ENCODE measurements at places on chromosomes 3 and 15.

- no peaks in the 10 kb centered on the region for H3K4me1 ChIP-seq
- no peak overlapping the region for H3K27ac ChIP-seq
- no peak overlapping the region for H3K4me3 ChIP-seq
- DNase-seq, result no peak
- no peaks in the 10 kb centered on the region for H3K27me3 ChIP-seq
These were observed 11.6 kb upstream of the SLC6A20 start for GRCh38 chr3:45807681-45808540.

DNA sequence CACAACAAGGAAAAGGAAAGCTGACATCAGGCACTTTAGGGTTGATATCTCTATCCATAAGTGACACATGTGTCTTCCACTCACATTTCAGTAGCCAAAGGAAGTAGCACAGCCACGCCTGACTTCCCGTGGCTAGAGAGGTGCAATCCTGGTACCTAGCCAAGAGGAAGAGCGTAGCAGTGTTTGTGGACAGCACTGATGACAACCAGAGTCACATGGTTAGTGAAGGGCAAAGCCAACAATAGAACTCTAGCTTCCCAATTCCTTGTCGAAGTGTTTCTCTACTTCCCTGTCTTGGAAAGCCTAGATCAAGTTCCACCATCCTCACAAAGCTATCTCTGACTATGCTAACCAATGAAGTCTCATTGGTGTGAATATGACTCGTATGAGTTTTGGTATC is 189.2 kb downstream of the RSL24D1 start:
- no peak overlapping the region for H3K27ac ChIP-seq
- no peaks in the 10 kb centered on the region for H3K36me3 ChIP-seq
- no peak overlapping the region for H3K4me3 ChIP-seq

GRCh38 chr3:110858549-110858948 is 213.1 kb upstream of the NECTIN3 start:
- H3K4me1 ChIP-seq, result no peaks in the 10 kb centered on the region
- no peak overlapping the region for H3K27ac ChIP-seq
- no peak for DNase-seq
- H3K4me3 ChIP-seq, result no peak overlapping the region
- no peaks in the 10 kb centered on the region for H3K27me3 ChIP-seq

DNA sequence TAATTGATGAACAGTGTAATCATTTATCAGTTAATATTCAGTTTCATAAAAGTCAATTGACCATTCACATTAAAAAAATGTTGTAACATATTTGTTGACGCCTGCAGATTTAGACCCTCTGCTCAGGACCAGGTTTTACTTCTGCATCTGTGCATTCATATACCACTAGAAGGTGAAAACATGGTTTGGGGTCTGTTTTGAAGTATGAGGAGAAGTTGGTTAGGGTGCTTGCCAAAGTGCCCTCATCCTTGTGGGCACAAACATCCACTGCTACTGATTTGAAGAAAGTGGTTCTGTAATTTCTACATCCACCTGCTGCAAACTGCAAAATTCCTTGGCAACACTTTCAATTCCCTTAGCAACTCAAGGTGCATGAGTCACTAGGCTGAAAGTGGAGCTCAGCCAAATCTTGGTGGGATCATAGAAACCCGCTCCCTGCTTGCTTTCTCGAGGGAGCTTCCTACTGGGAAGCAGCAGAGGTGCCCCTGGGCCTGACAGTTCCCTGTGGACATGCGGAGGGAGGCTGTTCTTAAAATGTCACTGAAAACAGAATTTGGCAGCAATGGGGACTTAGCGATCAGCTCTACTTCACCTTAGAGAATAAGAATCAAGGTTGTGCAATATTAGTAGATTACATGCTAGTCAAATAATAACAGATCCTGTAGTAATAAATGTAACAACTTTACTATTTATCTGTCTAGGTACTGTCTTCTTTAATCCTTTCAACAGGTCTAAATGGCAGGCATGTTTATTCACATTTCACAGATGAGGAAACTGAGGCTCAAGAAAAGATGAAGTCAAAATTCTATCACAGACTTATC is 301.0 kb upstream of the TBL1XR1 start:
- no peaks in the 10 kb centered on the region for H3K4me1 ChIP-seq
- H3K4me3 ChIP-seq, result no peak overlapping the region
- H3K27ac ChIP-seq, result no peak overlapping the region
- no peak for DNase-seq

- H3K27me3 ChIP-seq, result no peaks in the 10 kb centered on the region
- DNase-seq, result no peak
- peaks cover 7% of the 10 kb centered on the region for H3K4me1 ChIP-seq
- no peaks in the 10 kb centered on the region for H3K36me3 ChIP-seq
These were observed 2.7 kb upstream of the WNT5A start for GRCh38 chr3:55489798-55490132.

DNA sequence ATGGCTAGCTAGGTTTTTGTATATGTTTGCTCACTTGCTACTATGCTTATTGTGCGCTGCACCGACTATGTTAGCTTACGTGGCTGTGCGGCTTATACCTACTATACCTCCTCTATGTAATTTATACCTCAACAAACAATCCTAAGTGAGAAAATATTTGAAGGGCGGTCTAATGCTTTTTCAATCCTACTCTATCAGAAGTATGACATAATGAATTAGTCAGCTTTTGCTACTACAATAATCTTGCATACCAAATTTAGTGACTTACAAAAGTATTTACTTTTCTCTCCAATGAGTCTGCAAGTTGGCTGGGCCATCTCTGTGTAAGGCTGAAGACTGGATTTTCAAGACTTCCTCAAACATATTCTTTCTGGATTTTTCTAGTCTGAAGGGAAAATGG is 391.2 kb upstream of the NECTIN3 start:
- no peaks in the 10 kb centered on the region for H3K4me1 ChIP-seq
- no peak overlapping the region for H3K4me3 ChIP-seq
- H3K27me3 ChIP-seq, result no peaks in the 10 kb centered on the region
- DNase-seq, result no peak

DNA sequence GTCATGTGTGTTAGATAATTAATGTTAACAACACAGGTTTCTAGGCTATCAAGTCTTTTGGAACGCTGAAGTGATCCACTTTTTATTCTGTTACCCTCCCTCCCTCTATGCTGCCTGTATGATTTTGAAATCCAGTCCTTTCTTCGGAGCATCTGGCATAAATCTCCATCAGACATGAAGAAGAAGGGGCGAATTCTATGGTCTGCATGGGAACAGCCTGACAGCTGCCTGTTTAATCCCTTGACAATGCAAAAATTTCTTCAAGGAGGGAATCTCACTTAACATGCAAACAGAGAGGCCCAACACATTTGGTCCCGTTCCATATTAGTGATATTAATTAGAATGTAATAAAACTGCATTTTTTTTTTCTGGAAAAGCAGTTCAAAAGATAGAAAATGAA is 145.2 kb downstream of the VGLL3 start:
- H3K27me3 ChIP-seq, result no peaks in the 10 kb centered on the region
- H3K4me1 ChIP-seq, result no peaks in the 10 kb centered on the region
- no peak overlapping the region for H3K27ac ChIP-seq
- H3K4me3 ChIP-seq, result no peak overlapping the region
- H3K36me3 ChIP-seq, result no peaks in the 10 kb centered on the region

DNA sequence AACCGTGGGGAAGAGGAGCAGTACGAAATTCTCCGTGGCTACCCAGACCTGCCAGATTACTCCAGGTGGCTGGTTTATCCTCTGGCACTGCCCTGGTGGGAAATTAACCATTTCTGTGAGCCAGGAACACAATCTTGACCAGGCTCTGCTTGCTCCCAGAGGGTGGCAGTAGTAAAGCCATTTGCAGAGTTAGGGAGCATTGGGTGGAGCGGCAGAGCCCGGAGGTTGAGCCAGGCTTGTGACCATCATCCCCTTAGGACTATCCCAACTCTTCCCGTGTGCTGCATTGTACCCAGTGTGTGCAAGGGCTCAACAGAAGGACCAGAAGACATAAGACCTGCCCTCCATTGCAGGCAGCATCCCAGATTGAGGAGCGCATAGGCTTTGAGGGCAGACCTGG is 5.3 kb downstream of the KNG1 start:
- no peak overlapping the region for H3K27ac ChIP-seq
- H3K36me3 ChIP-seq, result no peaks in the 10 kb centered on the region
- no peaks in the 10 kb centered on the region for H3K27me3 ChIP-seq
- no peaks in the 10 kb centered on the region for H3K4me1 ChIP-seq
- no peak for DNase-seq
- no peak overlapping the region for H3K4me3 ChIP-seq

DNA sequence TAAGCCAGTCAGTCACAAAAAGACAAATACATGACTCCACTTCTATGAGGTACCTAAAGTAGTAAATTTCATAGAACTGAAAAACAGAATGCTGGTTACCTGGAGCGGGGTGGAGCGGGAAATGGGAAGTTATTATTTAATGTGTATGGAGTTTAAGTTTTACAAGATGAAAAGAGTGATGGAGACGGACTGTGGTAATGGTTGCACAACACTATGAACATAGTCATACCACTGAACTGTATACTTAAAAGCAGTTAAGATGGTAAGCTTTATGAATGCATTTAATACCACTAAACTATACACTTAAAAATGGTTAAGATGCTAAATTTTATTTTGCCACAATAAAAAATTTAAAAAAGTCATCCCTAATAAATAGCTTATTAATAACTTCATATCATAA is 23.2 kb downstream of the SFMBT1 start:
- H3K36me3 ChIP-seq, result no peaks in the 10 kb centered on the region
- no peaks in the 10 kb centered on the region for H3K4me1 ChIP-seq
- no peak for DNase-seq
- H3K27me3 ChIP-seq, result no peaks in the 10 kb centered on the region
- no peak overlapping the region for H3K27ac ChIP-seq

- H3K27ac ChIP-seq, result no peak overlapping the region
- DNase-seq, result no peak
- no peaks in the 10 kb centered on the region for H3K27me3 ChIP-seq
- H3K36me3 ChIP-seq, result no peaks in the 10 kb centered on the region
- no peak overlapping the region for H3K4me3 ChIP-seq
These were observed 204.0 kb downstream of the OSBPL10 start for GRCh38 chr3:31777092-31777491.

DNA sequence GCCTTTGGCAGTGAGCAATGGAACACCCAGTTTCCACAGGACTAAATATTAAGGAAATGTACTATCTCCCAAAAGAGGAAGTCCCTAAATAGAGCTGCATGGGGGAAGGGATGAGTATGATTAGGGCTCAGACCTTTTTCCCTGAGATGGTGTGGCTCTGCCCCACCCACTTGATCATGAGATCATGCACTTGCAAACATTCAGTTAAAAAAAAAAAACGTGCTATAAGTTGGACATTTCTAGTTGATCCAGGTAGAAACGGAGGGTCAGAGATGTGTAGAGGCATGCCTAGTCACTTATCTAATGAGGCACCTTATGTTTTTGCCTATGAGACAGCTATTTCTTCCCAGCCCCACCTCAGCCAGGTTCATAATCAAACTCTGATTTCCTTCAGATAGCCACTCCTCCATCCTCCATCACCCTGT is 24.5 kb upstream of the SSR3 start:
- H3K4me1 ChIP-seq, result no peaks in the 10 kb centered on the region
- no peak for DNase-seq
- H3K27ac ChIP-seq, result no peak overlapping the region
- no peak overlapping the region for H3K4me3 ChIP-seq
- no peaks in the 10 kb centered on the region for H3K36me3 ChIP-seq
- H3K27me3 ChIP-seq, result no peaks in the 10 kb centered on the region

- H3K36me3 ChIP-seq, result no peaks in the 10 kb centered on the region
- H3K4me3 ChIP-seq, result no peak overlapping the region
- peaks cover 4% of the 10 kb centered on the region for H3K4me1 ChIP-seq
- no peaks in the 10 kb centered on the region for H3K27me3 ChIP-seq
- no peak for DNase-seq
- peak overlapping the region; percentile 62 for H3K27ac ChIP-seq
These were observed 26.5 kb downstream of the PPP2R3A start for GRCh38 chr3:135992072-135992471.

- H3K36me3 ChIP-seq, result peaks cover 39% of the 10 kb centered on the region
- no peak for DNase-seq
- no peaks in the 10 kb centered on the region for H3K4me1 ChIP-seq
- no peak overlapping the region for H3K27ac ChIP-seq
- no peak overlapping the region for H3K4me3 ChIP-seq
- H3K27me3 ChIP-seq, result no peaks in the 10 kb centered on the region
These were observed 39.9 kb upstream of the PARL start for GRCh38 chr3:183924543-183924942.

DNA sequence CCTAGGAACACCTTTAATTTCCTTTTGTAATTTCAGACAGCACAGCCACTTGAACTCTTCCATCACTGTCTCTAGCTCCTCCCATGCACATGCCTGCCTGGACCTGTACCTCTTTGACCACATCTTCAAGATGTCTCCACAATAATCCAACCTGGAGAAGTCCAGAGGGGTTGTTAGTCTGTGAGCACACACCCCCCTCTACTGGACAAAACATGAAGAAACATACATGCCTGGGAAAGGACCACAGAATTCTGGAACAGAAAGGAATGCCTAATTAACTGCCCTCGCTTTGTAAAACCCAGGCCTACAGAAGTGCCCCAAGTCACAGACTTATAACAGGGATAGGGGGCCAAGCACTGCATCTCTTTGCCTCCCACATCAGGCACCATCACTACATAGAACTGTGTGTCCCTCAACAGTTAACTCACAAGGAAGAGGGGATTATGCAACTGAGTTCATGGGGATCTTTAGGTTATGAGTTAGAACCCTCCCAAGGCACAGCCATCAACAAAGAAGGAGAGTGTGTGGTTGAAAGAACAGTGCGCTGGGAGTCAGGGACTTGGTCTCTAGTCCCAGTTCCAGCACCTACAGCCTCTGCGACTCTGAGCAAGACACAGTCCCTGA is 61.7 kb downstream of the FMN1 start:
- H3K27ac ChIP-seq, result no peak overlapping the region
- no peaks in the 10 kb centered on the region for H3K36me3 ChIP-seq
- H3K4me1 ChIP-seq, result no peaks in the 10 kb centered on the region
- no peaks in the 10 kb centered on the region for H3K27me3 ChIP-seq

DNA sequence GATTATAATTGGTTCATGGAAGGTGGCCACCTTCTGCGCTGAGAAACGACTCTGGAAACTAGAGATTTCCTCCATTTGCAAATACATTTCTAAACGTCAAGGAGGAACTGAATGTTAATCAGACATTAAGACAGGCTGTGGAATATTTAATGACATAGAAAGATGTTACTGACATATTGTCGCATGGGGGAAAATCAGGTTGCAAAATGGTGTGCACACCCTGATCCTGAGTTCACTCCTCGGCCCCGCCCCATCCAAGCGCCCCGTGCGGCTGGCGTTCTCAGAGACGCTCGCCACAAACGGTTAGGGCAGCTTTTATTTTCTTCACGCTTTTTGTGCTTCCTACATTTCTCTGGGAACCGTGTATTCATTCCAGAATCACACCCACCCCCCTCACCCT is 10.7 kb downstream of the H1-8 start:
- H3K27me3 ChIP-seq, result no peaks in the 10 kb centered on the region
- no peak overlapping the region for H3K4me3 ChIP-seq
- DNase-seq, result no peak

DNA sequence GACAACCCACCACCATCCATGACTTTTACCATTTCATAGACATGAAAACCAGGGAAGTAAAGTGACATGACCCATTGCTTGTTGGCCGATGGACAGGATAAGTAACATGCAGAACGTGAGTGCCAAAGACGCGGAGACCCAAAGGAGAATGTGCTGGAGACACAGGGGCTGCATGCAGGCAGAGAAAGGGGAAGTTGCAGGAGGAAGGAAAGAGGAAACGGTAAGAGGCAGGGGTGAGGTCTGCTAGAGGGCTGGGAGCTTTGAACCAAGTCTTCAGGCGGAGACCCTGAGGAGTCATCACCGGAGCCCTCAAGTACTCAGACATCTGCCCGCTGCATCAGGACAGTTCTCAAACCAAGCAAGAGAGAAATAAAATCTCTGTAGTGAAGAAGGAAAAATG is 34.9 kb downstream of the MAGEF1 start:
- DNase-seq, result no peak
- H3K27me3 ChIP-seq, result no peaks in the 10 kb centered on the region
- no peak overlapping the region for H3K27ac ChIP-seq
- H3K4me3 ChIP-seq, result no peak overlapping the region
